ENCODE measurements at places on chromosomes 2 and 18.

GRCh38 chr2:20555954-20556353 is 94.9 kb downstream of the HS1BP3 start:
- no peak for DNase-seq

GRCh38 chr18:78525366-78526111 is 454.1 kb upstream of the SALL3 start:
- DNase-seq: no peak

DNA sequence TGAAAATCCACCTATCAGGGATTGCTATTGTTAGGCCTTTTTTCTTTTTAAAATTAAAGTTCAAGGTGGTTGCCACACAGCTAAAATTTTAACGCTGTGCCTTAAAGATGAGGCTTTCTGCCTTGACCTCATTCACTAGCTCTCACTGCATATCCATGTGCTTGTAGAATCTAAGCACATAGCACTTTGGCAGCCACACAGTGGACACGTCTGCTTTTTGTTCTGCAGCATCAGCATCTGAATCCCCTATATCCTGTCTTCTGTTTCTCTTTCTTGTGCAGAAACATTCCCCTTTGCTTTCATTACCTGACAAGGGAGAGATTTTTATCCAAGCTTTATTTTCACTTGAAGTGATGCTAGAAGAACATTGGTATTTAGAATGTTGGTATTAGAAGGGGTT is 38.1 kb downstream of the RALB start:
- DNase-seq: no peak

DNA sequence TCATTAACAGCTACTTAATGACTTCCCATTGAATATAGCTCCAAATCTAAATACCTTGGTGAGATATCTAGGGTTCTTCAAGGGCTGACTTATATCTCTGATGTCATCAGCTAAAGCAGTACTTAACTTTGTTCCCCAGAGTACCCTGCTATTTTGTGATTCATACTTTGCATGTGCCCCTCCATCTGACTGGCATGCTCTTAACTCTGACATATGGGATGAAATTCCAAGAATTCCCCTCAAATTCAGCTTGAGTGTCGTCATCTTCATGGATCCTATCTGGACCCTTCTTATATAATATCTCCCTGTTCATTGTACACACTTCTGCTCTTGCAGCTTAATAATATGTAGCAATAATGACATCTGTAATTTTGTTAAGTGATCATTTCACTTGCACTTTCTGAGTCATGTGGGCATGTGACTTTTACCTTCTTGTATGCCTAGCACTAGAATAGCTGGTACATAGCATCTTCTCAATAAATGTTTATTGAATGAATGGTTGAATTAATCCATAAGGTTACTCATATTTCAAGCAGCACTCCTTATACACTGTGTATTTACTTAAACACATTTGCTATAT is 172.9 kb downstream of the WDR7 start:
- DNase-seq: no peak

DNA sequence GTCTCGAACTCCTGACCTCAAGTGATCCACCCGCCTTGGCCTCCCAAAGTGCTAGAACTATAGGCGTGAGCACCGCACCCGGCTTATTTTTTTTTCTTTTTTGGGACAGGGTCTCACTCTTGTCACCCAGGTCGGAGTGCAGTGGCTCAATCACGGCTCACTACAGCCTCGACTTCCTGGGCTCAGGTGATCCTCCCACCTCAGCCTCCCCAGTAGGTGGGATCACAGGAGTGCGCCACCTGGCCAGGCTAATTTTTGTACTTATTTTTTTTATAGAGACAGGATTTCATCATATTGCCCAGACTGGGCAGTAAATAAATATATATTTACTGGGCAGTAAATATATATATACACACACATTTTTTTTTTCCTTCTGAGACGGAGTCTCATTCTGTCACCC is 2.6 kb downstream of the ATP5F1A start:
- DNase-seq: no peak

- DNase-seq: no peak
Measured at GRCh38 chr2:287911-288757, at the start of gene ALKAL2. Gene ALKAL2, minus strand, starts transcription at chr2:288091. Its CDS starts 256 bp downstream, at chr2:287835.

Measured in activated CD8-positive, alpha-beta memory T cell treated with anti-CD3 and anti-CD28 coated beads for 4 hours (primary cell).